ENCODE measurements at places on chromosomes 16 and 17.

GRCh38 chr16:51244887-51245657, 94.0 kb upstream of the SALL1 start:
- DNase-seq, result no peak

- DNase-seq, result no peak
These were observed 27.8 kb upstream of the PHOSPHO1 start for GRCh38 chr17:49258394-49258793.

GRCh38 chr16:4420505-4421105, 4.2 kb upstream of the CORO7 start:
- DNase-seq, result no peak

DNA sequence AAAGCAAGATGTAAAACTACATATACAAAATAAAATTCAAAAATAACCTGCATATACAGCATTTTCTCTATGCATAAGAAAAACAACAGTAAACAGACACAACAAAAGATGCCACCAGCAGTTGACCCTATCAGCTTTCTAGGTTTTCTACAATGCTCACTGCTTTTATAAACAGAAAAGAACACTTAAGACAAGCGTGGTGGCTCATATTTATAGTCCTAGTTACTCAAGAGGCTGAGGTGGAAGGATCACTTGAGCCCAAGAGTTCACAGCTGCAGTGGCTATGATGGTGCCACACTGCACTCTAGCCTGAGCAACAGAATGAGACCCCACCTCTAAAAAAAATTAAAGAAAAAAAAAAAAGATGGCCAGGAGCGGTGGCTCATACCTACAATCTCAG, 46.5 kb upstream of the ATP2A3 start:
- no peak for DNase-seq

DNA sequence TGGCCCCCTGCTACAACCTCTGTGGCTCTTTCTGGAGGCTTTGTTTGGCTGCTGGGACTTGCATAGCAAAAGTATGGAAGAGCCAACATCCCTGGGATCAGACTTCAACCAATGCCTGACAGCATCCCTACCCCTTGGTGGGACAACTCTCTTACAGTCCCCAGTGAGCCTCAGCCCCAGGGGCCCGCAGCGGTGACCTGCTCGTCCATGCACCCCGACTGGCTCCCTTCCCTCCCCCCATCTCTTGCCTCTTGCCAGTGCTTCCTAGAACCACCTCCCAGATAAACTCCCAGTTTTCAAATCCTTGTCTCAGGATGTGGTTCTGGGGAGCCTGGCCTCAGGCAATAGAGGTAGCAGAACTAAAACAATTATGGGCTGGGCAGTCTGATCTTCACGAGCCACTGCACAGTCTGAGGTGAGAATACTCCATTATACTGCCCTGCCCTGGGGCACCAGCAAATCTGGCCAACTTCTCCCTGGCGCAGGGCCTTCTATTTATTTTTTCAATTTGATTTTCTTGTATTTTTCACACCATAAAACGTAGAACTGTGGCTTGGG, 86.6 kb upstream of the BRD7 start:
- no peak for DNase-seq

GRCh38 chr16:75792771-75793492, 66.6 kb upstream of the CPHXL start:
- no peak for DNase-seq

DNA sequence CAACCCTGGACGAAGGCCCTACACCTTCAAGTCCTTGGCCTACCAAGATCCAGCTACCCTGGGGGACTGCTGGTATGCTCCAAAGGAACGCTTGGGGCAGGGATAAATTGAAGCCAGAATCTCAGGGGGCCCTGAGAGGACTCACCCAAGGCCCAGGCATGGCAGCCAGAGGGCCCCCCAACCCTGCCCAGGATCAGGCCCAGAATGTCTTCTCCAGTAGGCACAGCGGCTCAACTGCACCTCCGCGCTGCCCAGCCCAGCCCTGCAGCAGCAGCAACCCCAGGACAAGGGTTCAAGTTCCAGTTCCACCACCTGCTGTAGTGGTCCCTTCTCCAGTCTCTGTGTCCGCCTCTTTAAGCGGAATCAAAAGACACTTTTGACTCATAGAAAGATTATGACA, 2.2 kb downstream of the TFAP4 start:
- DNase-seq, result no peak

DNA sequence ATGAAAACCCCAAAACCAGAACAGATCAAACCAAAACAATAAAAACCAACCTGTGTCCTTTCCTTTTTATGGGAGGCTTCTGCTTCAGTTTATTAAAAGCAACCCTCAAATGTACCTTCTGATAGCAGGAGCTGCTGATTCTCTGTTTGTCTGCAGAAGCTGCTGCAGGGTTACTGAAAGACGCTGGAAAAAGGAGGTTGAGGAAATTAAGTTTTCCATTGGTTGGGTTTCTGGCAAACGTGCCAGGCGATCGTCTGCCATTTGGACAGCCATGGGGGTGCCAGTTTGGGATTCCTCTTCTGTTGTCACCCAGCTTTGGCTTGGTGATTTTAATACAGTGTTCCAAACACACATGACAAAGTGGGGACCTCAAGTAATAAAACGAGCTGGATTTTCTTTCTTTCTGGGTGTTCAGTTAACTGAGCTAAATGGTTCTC, 185.4 kb upstream of the ZFHX3 start:
- no peak for DNase-seq

- no peak for DNase-seq
These were observed 198.4 kb downstream of the ANKFN1 start for GRCh38 chr17:56351675-56352074.

DNA sequence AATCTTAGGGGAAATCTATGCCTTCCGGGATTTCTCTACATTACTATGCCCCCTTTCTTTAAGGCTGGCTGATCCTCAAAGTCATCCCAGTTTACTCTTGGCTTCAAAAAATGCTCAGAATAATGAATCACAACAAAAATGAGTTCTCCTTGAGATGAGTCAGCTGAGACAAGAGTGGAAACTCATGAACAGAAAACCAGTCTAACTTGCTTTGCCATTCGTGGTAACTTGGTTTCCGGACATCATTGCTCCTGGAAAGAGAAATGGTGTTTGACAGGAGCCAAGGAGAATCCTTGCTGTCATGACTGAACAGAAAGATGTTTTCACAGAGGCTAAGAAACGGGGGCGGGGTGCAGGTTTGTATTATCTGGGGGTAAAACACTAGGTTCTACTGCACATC, 435.6 kb upstream of the DYNLRB2 start:
- no peak for DNase-seq

GRCh38 chr17:49578414-49578813, 2.7 kb downstream of the NXPH3 start:
- DNase-seq, result no peak

GRCh38 chr16:6732166-6732565, 600.5 kb upstream of the RBFOX1 start:
- DNase-seq, result no peak

DNA sequence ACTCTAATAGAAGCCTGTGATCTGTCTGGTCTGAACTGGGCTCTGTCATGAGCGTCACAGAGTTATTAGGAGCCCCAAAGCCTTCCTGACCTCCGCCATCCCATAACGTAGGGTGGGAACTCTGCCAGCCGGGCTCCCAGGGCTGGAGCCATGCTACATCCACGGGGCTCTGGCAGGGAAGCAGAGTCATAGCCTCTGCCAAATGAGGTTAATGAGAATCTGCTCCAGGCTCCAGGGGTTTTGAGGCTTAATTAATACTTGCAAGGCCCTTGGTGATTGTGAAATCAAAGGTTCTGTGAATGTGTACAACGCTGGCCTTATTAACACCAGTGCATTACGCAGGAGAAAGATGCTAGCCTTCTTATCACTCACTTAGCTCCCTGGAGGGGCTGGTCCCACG, 42.4 kb upstream of the ZFP90 start:
- DNase-seq, result no peak

- no peak for DNase-seq
These were observed 75.8 kb downstream of the TEX14 start for GRCh38 chr17:58615768-58616659.

GRCh38 chr17:48100591-48101011, 677 bp downstream of the CBX1 start:
- DNase-seq, result no peak

DNA sequence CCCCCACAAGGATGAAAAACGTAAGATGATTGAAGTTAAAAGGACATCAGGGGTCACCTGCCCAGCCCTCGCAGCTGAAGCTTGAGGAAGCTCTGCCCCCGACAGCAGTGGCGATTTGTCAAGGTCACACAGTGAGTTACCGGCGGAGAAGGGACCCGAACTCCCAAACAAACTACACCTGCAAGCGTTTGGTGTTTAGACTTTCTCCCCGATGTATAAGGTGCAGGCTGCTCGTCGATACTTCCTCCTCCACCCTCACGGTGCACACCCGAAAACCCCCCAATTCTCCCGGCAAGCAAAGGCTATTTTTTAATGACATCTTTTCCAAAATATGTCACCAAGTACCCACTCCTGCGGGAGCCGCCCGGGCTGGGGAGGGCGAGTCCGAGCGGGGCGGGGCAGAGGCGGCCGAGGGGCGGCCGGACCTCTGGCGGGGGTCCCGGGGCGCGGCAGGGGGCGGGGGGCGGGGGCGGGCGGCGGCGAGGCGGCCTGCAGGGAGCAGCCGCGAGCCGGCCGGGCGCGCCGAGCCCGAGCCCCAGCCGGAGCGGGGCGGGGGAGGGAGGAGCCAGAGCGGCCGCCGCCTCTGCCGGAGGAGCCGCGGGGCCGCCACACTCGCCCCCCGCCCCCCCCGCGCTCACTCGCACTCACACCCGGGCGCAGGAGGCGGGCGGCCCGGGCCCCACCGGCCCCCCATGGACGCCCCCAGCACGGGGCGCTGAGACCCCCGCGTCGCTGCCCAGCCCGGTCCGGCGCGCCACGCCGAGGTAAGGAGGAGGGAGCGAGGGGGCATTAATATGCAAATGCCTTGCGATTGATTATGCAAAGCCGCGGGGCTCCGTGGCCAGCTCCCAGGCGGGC, at the start of gene THRA:
TSS of gene THRA (plus strand) at position 637 of the 858 bp plus-strand sequence. CDS start 11,524 bp downstream, outside the sequence.
- no peak for DNase-seq

All from stimulated activated CD8-positive, alpha-beta memory T cell treated with anti-CD3 and anti-CD28 coated beads, Interleukin-4, amount 100 ng/mL, for 4 hours (primary cell).